ENCODE measurements at places on chromosomes 7 and 10.

- no peak for DNase-seq
These were observed 187.6 kb upstream of the KLF14 start for GRCh38 chr7:130921391-130922180.

DNA sequence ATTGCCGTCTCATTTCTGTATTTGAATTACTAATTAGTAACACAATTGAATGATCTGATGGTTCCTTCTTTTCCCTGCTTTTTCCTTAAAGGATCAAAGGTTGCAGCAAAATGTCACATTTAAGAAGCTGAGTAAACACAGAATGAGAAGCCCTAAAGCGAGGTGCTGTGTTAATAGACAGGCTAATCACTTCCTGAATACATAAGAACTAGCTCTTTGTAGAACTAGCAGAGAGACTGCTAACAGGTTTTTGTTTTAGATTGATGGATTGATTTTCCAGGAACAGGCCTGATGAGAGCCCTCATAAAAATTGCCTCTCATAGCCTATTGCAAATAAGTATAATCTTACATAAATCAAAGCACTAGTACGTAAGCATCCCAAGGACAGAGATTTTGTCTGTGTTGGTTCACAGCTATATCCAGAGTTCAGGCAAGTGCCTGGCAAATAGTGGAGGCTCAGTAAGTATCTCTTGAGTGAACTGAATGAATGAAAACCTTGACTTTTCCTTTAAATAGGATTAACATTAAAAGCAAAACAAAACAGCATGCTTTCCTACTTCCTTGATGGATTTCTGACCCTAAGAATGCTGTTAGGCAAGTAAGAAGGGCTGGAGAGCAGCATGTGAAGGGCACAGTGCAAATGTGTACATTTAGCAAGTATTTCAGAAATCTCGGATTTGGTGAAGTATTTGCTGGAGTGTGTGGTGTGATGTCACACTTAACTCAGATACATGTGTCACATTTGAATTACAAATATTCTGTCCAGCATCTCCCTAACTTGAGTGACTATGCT lies 3.3 kb downstream of the TMEM229A start:
- no peak for DNase-seq

- no peak for DNase-seq
These were observed 20.4 kb downstream of the SH2B2 start for GRCh38 chr7:102306916-102307677.

DNA sequence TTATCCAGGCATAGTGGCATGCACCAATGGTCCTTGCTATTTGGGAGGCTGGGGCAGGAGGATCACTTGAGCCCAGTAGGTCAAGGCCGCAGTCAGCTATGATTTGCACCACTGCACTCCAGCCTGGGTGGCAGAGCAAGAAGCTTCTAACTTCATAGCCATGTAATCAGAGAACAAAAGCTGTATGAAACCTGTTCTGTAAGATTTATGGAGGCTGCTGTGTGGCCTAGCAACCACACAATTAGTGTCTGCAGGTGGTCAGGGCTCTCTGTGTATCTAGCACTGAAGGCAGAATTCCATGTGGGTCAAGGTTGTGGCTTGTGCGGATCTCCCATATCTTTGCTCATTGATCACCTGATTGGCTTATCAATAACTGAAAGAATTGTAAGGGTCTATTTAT lies 221.5 kb upstream of the FOXK1 start:
- DNase-seq = no peak

- no peak for DNase-seq
These were observed 212.7 kb upstream of the ZNF804B start for GRCh38 chr7:88546808-88547207.

GRCh38 chr10:75935650-75936400 lies 504.4 kb downstream of the LRMDA start:
- no peak for DNase-seq

DNA sequence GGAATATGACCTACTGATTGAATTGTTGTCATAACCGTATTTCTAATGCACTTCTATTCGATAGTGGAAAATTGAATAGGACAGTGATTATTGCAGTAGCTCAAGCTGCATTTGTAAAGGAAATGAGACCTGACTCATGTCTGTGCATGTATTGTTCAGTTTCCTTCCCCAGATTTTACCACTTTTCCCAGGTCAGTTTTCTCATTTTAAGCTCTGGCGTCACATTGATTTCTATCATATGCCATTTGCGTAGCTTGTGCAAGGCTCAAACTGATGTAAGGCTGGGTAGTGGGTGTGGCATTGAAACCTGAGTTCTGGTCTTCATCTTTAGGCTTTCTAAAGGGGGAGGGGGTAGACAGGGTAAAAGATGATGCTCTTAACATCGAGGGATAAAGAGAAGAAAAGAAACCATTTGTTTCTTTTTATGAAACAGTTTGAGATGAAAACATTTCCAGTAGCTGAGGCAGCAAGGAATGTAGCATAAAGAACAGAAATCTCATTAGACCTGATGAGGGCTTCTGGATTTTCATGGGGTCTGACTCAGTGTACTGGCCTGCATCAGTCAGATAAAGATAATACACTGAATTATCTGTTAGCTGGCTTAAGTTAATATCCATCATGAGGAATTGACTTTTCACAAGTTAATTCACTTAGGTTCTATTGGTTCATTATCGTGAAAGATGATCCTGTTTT lies 182.3 kb upstream of the CDCA7L start:
- DNase-seq = no peak

DNA sequence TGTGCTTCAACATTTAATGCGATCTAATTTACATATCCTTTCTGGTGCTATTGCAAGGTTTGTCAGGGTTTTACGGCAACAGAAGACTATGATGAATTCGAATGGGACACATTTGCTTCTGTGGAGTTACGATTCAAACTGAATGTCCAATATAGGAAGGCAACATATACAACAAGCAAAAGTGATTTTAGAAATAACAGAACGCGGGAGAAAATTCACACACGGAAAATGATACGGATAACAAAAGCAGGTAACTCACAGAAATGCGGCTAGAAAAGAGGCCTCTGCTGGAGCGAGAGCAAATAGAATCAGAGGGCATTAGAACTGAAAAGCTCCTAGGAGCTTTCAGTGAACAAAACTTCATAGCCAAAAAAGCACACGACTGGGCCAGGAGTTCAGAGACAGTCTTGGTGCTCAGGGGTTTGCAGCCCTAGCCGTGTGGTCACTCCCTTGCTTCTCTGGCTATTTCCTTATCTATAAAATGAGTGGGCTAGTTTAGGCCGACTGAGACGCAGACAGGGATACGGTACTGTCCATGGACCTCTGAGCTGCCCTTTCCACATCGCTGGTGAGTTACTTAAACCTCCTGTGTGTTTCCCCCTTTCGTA lies 557 bp upstream of the TAX1BP1 start:
- DNase-seq = no peak

GRCh38 chr10:105291571-105291970 lies 650.5 kb downstream of the SORCS3 start:
- no peak for DNase-seq

DNA sequence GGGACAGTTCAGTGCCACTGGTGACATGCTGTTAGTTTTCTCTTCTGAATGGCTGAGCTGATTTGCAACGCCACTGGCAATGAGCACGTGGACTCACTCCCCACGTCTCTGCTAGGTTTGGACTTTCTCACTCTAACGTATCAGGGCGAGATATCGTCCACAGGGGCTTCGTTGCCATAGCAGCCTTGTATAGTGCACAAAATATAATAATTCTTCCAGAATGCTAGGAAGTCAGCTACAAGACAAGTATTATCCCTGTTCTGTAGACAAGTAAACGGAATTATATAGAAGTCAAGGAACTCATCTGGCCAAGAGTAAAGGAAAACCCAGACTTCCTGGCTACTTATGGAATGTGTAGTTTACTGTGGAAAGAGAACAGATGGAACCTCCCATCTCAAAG lies 226.8 kb downstream of the ARHGAP21 start:
- DNase-seq = no peak

DNA sequence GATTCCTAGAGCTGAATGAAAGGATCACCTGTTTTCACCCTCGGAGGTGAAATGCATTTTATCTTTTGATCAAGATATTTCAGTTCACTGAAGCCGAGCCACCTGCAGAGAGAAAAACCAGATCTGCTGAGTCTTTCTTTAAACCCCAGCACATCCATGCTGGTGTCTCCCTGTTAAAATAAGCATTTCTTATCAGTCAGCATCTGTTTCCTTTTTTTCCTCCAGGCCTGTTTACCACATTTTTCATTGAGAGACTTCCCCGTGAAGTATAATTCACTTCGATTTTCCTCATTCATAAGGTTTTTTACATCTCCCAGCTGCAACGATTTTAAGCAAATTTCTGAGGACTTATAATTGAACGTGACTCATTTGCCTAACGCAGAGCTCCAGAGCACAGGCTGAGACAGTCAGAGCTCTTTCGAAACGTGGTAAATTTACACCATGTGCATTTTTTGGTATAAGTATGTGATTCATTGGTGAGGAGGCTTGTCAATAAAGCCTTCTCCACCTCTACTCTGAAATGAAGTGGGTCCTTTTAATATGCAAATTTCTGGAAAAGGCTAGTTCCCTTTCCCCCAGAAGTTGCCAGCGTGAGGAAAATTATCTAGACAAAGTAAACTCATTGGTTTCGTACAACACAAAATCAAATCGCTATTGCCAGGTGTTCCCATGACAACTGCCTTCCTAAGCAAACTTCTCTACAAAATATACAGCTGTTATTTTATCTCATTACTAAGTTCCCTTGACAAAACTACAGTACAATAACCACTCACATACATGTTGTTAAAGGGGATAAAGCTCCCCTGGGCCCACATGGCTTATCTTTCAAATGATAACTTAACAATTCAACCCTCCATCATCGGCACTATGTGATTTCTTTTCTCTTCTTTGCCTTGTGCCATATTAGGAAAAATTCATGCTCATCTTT lies 374.8 kb upstream of the AKR1E2 start:
- DNase-seq = no peak

DNA sequence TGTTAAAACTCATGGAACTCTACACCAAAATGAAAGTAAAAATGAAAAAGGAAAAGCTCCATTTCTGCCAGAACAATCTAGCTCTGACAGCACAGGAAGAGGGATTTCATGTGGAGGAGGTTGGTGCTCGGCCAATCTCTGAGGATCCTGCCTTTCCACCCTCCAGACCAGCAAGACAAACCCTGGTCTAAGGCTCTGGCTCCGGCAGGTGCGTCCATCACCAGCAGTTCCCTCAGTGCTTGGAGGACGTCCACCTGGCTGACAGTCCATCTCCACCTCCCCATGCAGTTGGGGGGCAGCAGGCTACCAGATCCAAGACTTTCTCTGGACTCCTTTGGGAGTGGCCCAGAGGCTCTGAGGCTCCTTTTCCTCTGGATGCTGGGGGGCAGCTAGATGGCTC lies 25.0 kb upstream of the LOXL4 start:
- DNase-seq = no peak

DNA sequence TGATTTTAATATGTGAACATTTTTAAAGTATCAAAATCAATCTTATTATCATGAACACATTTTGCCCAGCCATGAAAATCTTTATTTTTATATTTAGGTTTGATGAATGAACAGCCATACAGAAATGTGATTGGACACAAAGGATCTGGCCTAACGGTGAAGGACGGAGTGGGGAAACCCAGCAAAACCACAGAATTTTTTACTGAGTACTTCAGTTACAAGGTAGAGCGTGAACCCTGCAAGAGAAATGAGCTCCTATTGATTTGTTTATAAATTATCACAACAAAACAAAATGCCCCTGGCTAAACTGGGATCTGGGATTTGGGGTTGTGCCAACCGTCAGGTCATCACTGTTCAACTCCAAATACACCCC lies 118.8 kb downstream of the JAZF1 start:
- no peak for DNase-seq

DNA sequence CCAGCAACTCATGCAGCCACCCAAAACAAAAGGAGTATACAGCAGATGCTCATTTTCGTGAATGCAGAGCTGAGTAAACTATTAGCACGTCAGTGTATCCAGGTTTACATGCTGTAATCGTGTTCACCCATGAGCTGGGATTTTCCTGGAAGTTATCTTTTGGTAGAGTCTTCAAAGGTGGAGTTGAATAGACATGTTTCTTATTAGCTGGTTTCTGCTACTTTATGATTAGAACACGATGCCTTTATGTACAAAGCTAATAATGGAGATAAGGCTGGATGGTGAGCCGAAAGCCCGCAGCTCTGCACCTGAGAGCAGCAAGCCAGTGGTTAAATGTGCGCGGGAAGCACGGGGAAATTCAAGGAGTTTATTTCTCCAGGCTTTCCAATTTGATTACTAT lies 123.8 kb downstream of the ADARB2 start:
- DNase-seq = no peak

GRCh38 chr7:90579181-90579688 lies 16.9 kb upstream of the CDK14 start:
- DNase-seq = no peak

DNA sequence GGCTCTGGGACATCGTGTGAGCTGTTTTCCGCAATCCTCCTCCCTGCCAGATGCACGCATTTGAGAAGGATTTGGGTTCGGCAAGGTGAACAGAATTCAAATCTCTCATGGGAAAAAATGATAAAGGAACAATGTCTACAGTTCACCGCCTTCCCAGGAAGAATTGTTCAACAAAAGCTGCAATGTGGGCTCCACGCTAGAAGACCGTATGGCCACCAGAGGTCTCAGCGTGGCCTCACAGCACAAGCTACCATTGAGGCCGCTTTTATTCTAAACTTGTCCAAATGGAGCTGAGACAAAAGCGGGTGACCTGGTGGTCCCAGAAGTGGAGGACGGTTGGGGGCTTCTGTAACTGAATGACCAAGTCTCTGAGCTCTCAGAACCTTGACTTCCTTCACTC lies 733.1 kb downstream of the PARD3 start:
- DNase-seq = no peak

DNA sequence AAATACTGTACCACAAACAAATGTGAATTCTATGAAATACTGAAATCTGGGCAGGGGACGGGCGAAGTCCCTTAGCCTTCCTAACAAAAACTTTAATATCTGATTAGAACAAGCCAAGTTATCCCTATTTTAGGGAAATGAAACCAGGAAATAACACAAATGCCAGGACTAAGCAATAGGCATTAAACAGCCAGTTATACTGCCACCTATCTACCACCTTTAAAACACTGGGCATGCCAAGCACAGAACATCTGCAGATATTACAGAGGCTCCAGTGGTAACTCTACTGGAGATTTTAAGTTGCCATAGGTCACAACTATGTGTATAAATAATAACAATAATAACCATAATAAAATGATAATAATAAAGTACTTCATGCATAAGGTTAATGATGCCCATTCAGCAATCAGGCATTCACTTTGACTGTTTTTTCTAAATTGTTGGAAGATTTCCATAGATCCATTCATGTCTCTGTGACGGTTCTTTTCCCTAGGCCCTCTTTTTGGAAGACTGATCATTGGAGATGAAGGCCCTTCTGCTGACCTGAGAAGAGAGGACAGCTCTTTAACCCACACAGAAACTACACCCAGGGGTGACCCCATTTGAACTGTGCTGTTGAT lies 195.7 kb downstream of the CACNA2D1 start:
- DNase-seq = no peak

GRCh38 chr7:113394856-113395255 lies 276.5 kb upstream of the SMIM30 start:
- DNase-seq = no peak

GRCh38 chr10:56316603-56317002 lies 44.5 kb downstream of the ZWINT start:
- DNase-seq = no peak

- DNase-seq = no peak
These were observed 45.1 kb upstream of the SEPTIN7 start for GRCh38 chr7:35755711-35756110.

- no peak for DNase-seq
These were observed 3.5 kb upstream of the PRSS1 start for GRCh38 chr7:142745745-142746144.

GRCh38 chr7:29189743-29190201 lies 4.8 kb upstream of the CHN2 start:
- no peak for DNase-seq
